Endothelial cell (in vitro differentiated cells): ENCODE measurements at places on chromosomes 6 and 20. TPM values are rescaled to one million over a fixed set of nuclear protein-coding genes. Genes with fewer than 3 reads are reported as not detected.

GRCh38 chr6:152110886-152111820, 303.7 kb downstream of the ESR1 start:
- H3K36me3 ChIP-seq, result no peaks in the 10 kb centered on the region
- no peaks in the 10 kb centered on the region for H3K27me3 ChIP-seq
- no peak for DNase-seq
- H3K4me1 ChIP-seq, result no peaks in the 10 kb centered on the region

- H3K27me3 ChIP-seq, result peaks cover 12% of the 10 kb centered on the region
- H3K4me3 ChIP-seq, result peak overlapping the region; percentile 56
- H3K27ac ChIP-seq, result peak overlapping the region; percentile 82
- no peak for DNase-seq
Measured at GRCh38 chr20:38873050-38873581, 53.1 kb upstream of the FAM83D start.

DNA sequence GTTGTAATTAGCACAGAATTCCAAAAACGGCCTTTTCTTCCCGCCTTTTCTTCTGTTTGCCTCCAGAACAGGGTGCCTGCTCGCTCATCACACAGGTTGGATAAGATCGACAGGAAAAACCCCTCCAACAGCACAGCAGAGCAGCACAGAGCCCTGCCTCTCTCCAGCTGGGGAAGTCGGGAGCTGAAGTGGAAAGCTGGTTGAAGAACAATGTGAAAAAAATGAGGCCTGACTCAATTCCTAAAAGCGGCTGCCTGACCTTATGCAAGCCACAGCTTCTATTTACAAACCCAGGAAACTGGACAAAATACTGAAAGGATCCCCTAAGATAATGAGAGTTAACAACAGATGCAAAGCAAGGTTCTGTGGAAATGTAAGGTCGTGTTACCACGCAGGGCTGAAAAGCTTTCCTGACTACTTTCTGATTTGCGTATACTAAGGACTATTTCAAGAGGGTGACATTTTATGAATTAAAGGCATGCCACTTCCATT, 116.9 kb downstream of the TTLL2 start:
- H3K4me1 ChIP-seq, result peaks cover 19% of the 10 kb centered on the region
- no peaks in the 10 kb centered on the region for H3K36me3 ChIP-seq
- H3K4me3 ChIP-seq, result no peak overlapping the region
- peak; percentile 33 for DNase-seq
- peaks cover 5% of the 10 kb centered on the region for H3K27me3 ChIP-seq

Gene CTCFL
- total RNA-seq, result 0.21 TPM

GRCh38 chr20:59007665-59008511, 834 bp upstream of the CTSZ start:
- peak overlapping the region; percentile 67 for H3K27ac ChIP-seq
- DNase-seq, result no peak
- peaks cover 61% of the 10 kb centered on the region for H3K4me1 ChIP-seq
- peaks cover 19% of the 10 kb centered on the region for H3K27me3 ChIP-seq
- peak overlapping the region; percentile 67 for H3K4me3 ChIP-seq
- H3K36me3 ChIP-seq, result peaks cover 12% of the 10 kb centered on the region

Gene IL20RA
- 0.10 TPM for total RNA-seq

DNA sequence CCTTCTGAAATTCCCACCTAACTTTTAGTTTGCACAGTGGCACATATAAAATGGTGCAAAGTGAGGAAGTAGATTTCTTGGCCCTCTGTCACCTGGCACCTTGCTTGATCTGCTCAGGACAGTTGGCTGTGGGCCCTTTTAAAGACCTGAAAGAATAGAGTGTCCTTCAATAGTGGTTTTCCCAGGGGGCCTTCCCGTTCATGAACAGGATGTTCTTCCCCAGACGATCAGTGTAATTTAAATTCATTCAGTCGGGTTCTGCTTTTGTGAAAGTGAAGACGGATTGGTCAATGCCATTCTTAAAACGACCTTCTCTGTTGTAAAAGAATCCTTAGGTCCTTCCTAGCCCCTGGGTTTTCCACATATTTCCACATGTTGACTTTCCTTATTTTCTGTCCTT, 178.5 kb downstream of the SASH1 start:
- H3K4me3 ChIP-seq, result no peak overlapping the region
- DNase-seq, result no peak
- H3K27me3 ChIP-seq, result peaks cover 19% of the 10 kb centered on the region
- peak overlapping the region; percentile 39 for H3K27ac ChIP-seq

DNA sequence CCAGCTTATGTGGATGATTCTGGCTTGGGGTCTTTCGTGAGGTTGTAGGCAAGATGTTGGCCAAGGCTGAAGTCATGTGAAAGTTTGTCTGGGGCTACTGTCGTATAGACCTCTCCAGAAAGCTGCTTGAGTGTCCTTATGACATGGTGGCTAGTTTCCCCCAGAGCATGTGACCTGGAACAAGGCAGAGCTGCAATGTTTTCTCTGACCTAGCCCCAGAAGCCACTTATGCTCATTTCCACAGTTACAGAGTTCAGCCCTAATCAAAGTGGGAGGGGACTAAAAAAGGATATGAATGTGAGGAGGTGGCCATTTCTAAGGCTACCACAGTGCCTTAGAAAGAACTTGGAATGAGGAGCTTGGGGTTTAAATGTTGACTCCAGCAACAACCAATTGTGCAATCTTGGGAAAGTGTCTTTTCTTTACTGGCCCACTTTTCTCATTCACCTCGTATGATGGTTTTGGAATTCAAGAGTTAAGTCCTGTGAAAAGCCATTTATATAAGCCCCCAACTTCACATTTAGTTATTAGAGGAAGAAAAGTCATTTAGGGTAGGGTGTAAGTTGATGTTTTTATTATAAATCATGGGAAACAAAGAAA, 5.9 kb upstream of the ASXL1 start:
- DNase-seq, result no peak
- H3K27me3 ChIP-seq, result peaks cover 1% of the 10 kb centered on the region
- peaks cover 2% of the 10 kb centered on the region for H3K36me3 ChIP-seq
- H3K4me3 ChIP-seq, result no peak overlapping the region
- H3K4me1 ChIP-seq, result peaks cover 9% of the 10 kb centered on the region
- no peak overlapping the region for H3K27ac ChIP-seq

Gene VSX1
- not detected for total RNA-seq
